ENCODE measurements at places on chromosomes 3 and 15. TPM values are rescaled to one million over a fixed set of nuclear protein-coding genes. Genes with fewer than 3 reads are reported as not detected.

Gene LRRIQ4
- total RNA-seq = not detected

- no peak for DNase-seq
Observed at GRCh38 chr15:67573194-67573593, 30.7 kb downstream of the MAP2K5 start.

Gene NUP210
- 4.7 TPM for total RNA-seq

GRCh38 chr3:106720510-106720909 is 656.7 kb upstream of the CCDC54 start:
- no peak for DNase-seq

Gene LAMB2
- total RNA-seq = 714 TPM

- no peak for DNase-seq
Observed at GRCh38 chr15:49644364-49644794, 23.5 kb downstream of the DTWD1 start.

- no peak for DNase-seq
Observed at GRCh38 chr3:9066141-9066540, 102.9 kb upstream of the RAD18 start.

- no peak for DNase-seq
Observed at GRCh38 chr3:78734048-78734637, 1033.7 kb downstream of the ROBO1 start.

DNA sequence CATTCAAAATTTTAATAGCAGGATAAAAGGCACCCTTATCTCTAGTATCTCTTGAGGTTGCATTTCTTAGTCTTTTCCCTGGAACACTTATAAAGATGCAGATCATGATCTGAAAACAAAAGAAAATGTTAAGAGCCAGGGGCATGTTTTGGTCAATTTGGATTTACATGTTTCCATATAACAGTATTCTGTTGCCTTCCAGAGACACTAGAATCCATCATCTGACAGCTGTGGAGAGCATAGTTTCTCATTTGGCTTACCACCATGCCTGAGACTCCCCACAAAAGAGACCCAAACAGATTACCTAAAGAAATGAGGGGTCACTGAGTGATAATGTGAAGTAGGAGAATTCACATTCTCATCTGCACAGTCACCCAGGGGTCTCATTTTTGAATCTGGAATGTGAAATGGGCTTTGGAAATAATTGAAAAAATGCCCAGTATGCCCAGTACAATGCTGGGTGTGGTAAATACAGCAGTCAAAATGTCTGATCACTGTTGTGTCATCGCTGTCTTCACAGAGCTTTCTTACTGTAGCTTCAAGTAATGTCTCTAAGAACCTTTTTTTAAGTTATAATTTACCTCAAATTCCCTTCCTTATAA is 79.9 kb upstream of the ZBTB20 start:
- no peak for DNase-seq

GRCh38 chr3:23396746-23397145 is 193.6 kb downstream of the UBE2E2 start:
- DNase-seq = no peak

DNA sequence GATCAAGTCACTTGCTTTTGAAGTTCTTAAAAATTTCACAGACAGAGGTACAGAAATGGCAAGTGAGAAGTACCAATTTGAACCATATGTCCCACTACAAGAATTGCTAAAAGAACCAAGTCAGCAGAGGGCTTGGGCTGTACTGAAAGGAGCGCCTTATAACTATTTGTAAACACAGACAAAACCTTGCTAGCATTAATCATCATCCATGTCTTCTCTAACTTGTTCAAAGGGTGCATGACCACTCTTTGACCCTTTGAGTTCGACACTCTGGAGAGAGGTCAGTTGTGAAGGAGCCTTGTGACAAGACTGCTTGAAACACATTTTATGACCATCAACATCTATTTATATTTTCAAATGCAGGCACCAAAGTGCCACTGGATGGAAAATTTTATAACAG is 191.7 kb downstream of the PDZRN3 start:
- DNase-seq = no peak

DNA sequence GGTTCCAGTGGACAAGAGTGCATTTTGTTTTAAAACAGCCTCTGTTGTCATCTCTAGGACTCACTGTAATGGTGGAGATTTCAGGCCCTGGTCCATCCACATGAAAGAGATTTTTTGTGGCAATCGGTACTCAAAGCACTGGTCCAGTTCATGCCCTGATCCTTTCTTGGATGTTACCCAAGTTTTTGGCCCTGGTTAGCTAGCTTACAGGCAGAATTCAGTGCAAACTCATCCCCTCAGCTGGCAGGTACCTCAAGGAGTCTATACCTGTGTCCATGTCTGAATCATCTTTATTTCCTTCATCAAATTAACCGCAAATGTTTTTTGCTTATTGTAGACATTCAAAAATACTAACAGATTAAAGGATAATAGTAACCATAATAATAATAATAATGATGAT is 13.7 kb upstream of the MEF2A start:
- DNase-seq = no peak

- no peak for DNase-seq
Observed at GRCh38 chr3:135895734-135896121, 69.8 kb upstream of the PPP2R3A start.
